ENCODE measurements at places on chromosomes 12 and 14. TPM values are rescaled to one million over a fixed set of nuclear protein-coding genes. Genes with fewer than 3 reads are reported as not detected.

- DNase-seq, result peak; percentile 59
These were observed 39.7 kb downstream of the FMNL3 start for GRCh38 chr12:49667325-49668090.

DNA sequence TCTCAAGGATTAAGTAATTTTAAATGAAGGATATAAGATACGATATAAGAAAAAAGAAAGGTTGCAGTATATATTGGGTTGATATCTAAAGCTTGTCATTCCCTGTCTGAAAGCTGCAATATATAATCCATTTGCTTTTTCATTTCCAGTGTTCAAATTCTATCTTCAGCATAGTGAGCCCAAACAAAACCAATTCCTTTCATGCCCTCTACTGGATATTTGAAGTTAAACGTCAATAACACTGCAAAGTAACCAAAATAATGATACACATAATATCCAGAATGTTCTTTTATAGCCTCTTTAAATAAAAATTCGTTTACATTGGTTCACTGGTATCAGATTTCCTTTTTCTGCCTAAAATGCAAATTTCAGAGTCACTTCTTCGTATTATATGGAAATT lies 64.5 kb upstream of the DAAM1 start:
- DNase-seq, result peak; percentile 58

GRCh38 chr14:105377555-105378182 lies 20.7 kb upstream of the TEX22 start:
- DNase-seq, result no peak

The NPAS3 gene
- 0.36 TPM for total RNA-seq

- DNase-seq, result no peak
These were observed 4.1 kb downstream of the CACNA2D4 start for GRCh38 chr12:1914114-1914911.

DNA sequence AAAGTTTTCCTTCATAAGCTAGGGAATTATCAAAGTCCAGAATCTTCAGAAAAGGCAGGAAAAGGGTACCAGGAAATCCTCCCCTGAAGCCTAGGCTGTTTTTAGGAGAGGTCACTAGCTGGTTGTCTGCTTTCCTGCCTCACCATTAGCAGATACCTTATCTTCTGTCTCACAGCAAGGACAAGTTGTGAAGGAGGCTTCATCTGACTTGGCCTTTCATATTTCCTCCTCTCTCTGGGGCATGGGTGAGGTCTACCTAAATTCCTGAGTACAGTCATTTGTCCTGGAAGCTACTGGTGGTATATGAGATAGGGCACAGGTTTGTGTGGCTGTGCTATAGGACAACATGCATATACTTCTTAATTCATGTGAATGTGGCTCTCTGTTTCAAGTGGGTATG lies 2.3 kb downstream of the FOXJ2 start:
- DNase-seq, result no peak

The BTG1 gene
- total RNA-seq, result 16.8 TPM

GRCh38 chr12:52193991-52194390 lies 2.2 kb upstream of the KRT80 start:
- DNase-seq, result peak; percentile 41

DNA sequence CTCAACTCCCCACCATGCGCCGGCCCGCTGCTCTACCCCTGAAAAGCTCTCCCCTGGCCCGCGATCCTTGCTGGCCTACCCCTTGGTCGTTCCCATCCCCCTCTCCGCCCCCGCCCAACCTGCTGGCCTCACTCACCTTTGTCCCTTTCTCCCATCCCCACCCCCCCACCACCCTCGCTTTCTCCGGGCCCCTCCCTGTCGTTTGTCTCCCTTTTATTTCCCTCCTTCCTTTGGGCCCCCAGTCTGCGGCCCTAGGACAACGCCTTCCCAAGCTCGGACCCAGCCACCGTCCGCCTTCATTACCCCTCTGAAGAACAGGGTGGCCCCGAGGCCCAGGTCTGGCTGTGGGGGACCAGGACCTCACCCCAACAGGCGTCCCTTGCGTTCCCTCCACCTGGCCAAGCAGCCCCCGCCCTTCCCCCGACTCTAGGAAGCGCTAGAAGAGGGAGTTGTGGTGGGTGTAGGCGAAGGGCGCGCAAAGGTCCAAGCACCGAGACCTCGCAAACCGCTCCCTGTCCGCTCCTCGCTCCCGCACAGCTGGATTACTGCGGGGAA lies 6.9 kb upstream of the SLC7A7 start:
- DNase-seq, result no peak

GRCh38 chr12:28202374-28203130 lies 12.3 kb downstream of the CCDC91 start:
- no peak for DNase-seq

- no peak for DNase-seq
These were observed at the start of gene CLEC1A for GRCh38 chr12:10098791-10099190. Gene CLEC1A (minus strand): TSS chr12:10098985. CDS start chr12:10098922, 63 bp downstream.

DNA sequence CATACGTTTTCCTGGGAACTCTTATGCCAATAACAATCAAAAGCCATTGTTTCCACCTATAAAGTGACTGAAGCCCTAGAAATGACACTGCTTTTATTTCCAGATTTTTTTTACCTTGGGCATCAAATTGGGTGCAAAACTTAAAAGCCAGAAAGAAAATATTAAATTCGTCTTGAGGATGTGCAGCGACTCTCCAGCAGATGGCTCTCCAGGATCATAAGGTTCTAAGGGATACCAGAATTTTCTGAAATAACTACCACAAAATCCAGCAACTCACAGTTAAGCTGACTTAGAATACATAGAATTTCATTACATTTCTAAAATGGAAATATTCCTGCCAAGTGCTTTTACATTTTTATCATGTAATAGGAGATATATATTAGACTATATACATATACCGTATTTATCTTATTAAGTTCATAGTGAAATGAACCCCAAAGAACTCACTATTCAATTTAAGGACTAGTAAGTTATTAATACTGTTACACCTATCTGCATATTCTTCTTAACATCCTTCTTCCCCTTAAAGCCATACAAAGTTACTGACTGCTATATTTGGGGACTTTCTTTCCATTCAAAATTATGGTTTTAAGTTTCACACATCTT lies 44.0 kb downstream of the ARMH4 start:
- peak; percentile 87 for DNase-seq

DNA sequence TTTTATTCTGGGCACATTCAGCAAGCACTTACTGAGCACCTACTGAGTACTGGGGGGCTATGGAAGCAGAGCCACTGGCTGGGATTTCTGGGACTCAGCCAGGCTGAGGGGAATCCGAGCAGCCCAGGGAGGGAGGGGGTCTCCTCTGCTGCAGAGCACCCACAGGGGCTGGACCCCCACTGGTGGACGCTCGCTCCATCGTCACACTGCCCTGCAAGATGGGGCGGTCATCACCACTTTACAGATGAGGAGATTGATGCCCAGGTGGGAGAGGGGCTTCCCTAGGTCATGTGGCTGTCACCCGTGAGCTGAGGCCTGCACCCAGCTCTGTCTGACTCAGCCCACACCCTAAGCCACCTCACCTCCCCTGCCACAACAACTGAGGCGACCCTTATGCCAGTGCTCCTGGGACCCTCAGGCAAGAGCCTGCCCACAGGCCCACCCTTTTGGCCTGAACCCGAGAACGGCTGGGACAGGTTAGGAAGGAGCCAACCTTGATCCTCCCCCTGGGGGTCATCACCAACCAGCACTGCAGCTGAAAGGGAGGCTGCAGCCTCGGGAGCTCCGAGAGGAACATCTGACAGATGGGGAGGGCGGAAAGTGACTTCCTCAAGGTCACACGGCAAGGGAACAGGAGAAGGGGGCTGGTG lies 74.4 kb downstream of the SERPINA3 start:
- no peak for DNase-seq

- DNase-seq, result no peak
These were observed at the start of gene CD4 for GRCh38 chr12:6788972-6789924. Gene CD4 (plus strand): TSS chr12:6789528. CDS start chr12:6800139, 10,611 bp downstream.

The CLEC7A gene
- total RNA-seq, result not detected

The RPS29 gene
- total RNA-seq, result 5,262 TPM

The SLC38A2 gene
- total RNA-seq, result 1,239 TPM

The EIF2S3B gene
- 9.2 TPM for total RNA-seq

The CMA1 gene
- not detected for total RNA-seq

- no peak for DNase-seq
These were observed 8.4 kb downstream of the PITPNM2 start for GRCh38 chr12:123142518-123142840.

DNA sequence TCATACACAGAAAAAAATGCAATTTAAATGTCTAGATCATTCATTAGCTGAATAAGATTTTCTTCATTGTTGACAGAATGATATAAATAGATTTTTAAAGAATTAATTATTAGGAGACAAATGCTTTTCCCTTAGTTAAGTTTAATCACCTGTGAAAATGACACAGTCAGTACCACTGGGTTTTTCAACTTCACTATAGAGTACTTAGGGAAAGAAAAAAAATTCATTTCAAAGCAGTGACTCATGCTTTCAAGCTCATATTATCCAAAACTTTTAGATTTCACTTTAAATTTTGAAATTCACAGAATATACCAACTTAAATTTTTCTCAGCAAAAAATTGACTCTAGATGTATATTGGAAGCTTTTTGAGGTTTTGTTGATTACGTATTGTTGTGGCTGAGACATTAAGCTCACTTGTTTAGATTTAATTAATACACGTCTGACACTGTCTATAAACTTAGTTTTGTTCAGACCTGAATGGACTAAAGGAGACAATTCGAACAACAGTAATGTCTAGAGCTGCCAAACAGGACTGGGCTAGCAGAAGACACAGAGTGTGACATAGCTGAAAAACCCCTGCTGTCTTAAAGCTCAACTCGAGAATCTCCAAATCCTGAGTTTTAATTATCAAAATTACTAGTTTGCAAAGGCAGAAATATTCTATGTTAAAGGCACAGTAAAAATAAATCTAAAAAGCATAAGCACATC lies 1.6 kb downstream of the MGAT4C start:
- peak; percentile 21 for DNase-seq

DNA sequence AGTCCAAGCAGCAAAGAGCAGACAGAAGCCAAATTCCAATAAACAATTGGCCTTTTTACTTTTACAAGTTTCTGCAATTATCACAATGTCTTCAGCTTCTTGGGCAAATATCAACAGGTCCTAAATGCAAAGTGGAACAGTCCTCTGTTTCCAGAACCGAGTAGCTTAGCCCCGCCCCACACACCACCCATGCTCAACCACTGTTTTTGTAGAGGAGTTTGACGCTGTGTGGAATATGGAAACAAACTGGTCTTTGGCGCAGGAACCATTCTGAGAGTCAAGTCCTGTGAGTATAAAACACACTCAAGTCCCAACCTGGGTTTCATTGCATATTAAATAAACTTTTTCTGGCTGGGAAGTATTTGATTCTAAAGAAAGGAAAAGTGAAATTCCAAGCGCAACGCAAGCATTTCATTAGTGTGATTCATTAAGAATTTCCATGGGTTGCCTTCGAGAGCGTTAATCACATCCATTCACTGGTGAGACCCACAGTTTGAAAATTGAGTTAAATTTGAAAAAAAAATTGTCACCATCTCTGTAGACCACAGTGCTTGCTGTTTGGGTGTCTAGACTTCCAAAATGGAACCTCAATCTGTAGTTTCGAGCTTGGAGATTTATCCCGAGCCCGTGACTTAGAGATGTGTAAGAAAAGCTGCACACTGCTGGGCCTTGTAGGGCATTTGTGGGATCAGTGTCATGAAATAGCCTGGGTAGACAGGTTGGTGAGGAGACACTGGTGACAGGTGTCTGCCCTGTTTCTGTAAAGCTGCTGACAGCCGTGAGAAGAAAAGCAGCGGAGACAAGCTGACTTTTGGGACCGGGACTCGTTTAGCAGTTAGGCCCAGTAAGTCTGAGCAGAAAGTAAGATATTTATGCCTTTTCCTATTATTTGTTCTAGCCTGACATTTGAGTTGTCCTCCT lies 96.1 kb downstream of the DAD1 start:
- DNase-seq, result no peak

DNA sequence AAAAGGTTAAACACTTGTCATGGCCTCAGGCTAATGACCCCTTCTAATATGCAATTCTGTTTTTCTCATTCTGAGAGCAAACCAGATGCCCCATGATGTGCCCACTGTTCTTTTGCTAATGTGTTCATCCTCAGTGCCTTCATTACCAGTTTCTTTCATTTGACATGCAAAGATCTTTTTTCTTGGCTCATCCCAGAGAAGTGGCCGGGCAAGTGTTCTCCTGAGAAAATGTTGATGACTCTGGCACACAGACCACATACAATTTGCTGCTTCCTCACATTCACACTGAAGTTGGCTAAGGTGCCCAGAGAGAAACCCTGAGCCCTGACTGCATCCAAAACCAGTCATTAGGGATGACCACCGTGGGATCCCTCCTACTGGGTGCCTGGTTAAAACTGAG lies 833.3 kb downstream of the DIO2 start:
- no peak for DNase-seq

The RXYLT1 gene
- 22.5 TPM for total RNA-seq

The ADAM20 gene
- 1.3 TPM for total RNA-seq

The SLCO1A2 gene
- 0.09 TPM for total RNA-seq

- DNase-seq, result no peak
These were observed 947.7 kb downstream of the GALC start for GRCh38 chr14:87045246-87045645.

DNA sequence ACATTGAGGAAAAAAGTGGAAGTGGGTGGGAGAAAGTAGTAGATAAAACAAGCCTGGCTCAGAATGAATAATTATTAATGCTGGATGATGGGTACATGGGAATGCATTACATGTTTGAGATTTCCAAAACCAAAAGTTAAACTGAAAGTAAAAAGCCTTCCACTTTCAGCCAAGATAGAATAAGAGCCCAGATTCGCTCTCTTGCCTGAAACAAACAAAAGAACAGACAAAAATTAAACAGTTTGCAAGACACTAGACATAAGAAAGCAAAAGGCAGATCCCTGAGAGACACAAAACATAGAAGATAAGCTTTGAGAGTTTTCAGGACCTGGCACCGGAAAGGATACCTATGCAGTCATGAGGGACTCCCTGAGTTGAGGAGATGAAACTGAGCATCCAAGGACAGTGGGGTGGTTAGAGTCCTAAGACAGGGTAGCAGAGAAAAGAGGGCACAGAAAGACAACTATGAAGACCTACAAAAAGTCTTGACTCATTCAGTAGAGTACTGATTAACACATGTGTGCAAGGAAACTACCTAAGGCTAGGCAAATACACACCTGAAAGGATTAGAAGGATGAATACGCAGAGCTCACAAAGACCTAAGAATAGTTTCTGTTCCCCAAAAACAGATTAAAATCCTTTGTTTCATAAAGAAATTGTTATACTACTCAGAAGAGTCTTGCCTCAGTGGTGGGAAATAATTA lies 54.1 kb downstream of the CEP83 start:
- peak; percentile 34 for DNase-seq

- no peak for DNase-seq
These were observed 175.7 kb upstream of the VASH1 start for GRCh38 chr14:76585616-76586015.

The LRRC43 gene
- total RNA-seq, result 0.74 TPM

All from fibroblast of the aortic adventitia (primary cell).